ENCODE measurements at places on chromosomes 11 and 22. TPM values are rescaled to one million over a fixed set of nuclear protein-coding genes. Genes with fewer than 3 reads are reported as not detected.

The ABTB2 gene
- polyA plus RNA-seq: 1.2 TPM

The FXYD2 gene
- 7.8 TPM for polyA plus RNA-seq

The LYVE1 gene
- 7.3 TPM for polyA plus RNA-seq

The LGR4 gene
- polyA plus RNA-seq: 6.6 TPM

The IL18 gene
- 18.8 TPM for polyA plus RNA-seq

The C1QTNF6 gene
- polyA plus RNA-seq: 4.1 TPM

The MOGAT2 gene
- polyA plus RNA-seq: 1.3 TPM

The TMPRSS4 gene
- 8.1 TPM for polyA plus RNA-seq

The FAM76B gene
- 11.9 TPM for polyA plus RNA-seq

The SLC22A12 gene
- not detected for polyA plus RNA-seq

The SYCE3 gene
- polyA plus RNA-seq: not detected

The HBG1 gene
- not detected for polyA plus RNA-seq

The HTR3B gene
- polyA plus RNA-seq: not detected

The SNX32 gene
- polyA plus RNA-seq: 0.25 TPM

The TREH gene
- 2.2 TPM for polyA plus RNA-seq

The OR52I1 gene
- polyA plus RNA-seq: not detected

The GNAZ gene
- 8.1 TPM for polyA plus RNA-seq

The SLC25A18 gene
- polyA plus RNA-seq: 1.9 TPM

The SLC16A8 gene
- 0.48 TPM for polyA plus RNA-seq

The SPI1 gene
- polyA plus RNA-seq: 8.2 TPM

The CD248 gene
- 5.6 TPM for polyA plus RNA-seq

The SLC22A6 gene
- polyA plus RNA-seq: not detected

The LRRN4CL gene
- polyA plus RNA-seq: 1.6 TPM

The BTBD18 gene
- polyA plus RNA-seq: not detected

The CDKN1C gene
- 41.7 TPM for polyA plus RNA-seq

The CFAP300 gene
- polyA plus RNA-seq: 1.3 TPM

The OTOG gene
- polyA plus RNA-seq: not detected

The SESN3 gene
- polyA plus RNA-seq: 2.7 TPM

The ZNF195 gene
- 12.7 TPM for polyA plus RNA-seq

The HBB gene
- 3.1 TPM for polyA plus RNA-seq

The IL17REL gene
- 0.03 TPM for polyA plus RNA-seq

The YWHAH gene
- 110 TPM for polyA plus RNA-seq

The PHETA2 gene
- 21.5 TPM for polyA plus RNA-seq

The MAPK11 gene
- 12.3 TPM for polyA plus RNA-seq

The PDE2A gene
- 14.1 TPM for polyA plus RNA-seq

The FAM83F gene
- 5.7 TPM for polyA plus RNA-seq

The HBG2 gene
- polyA plus RNA-seq: not detected

The ENTHD1 gene
- polyA plus RNA-seq: not detected

The NRIP3 gene
- polyA plus RNA-seq: 0.33 TPM

The ZNF74 gene
- polyA plus RNA-seq: 3.1 TPM

The CD3G gene
- polyA plus RNA-seq: not detected

The ALDH3B2 gene
- polyA plus RNA-seq: not detected

The RBM7 gene
- 21.1 TPM for polyA plus RNA-seq

The MS4A7 gene
- 13.3 TPM for polyA plus RNA-seq

The SLC7A4 gene
- 0.12 TPM for polyA plus RNA-seq

The TRIM51G gene
- not detected for polyA plus RNA-seq

Measured in stomach (tissue), 19 donors.